ENCODE measurements at places on chromosomes 7 and 10. TPM values are rescaled to one million over a fixed set of nuclear protein-coding genes. Genes with fewer than 3 reads are reported as not detected.

The LRRC4 gene
- total RNA-seq: 2.9 TPM

The CELF2 gene
- 69.4 TPM for total RNA-seq

The SFMBT2 gene
- total RNA-seq: 7.9 TPM

The OR2A42 gene
- total RNA-seq: 0.11 TPM

The VIPR2 gene
- total RNA-seq: 3.8 TPM

The PNPLA8 gene
- total RNA-seq: 25.9 TPM

The C10orf95 gene
- total RNA-seq: not detected

- H3K27me3 ChIP-seq: no peaks in the 10 kb centered on the region
- no peak overlapping the region for H3K4me3 ChIP-seq
- no peak overlapping the region for H3K27ac ChIP-seq
- H3K4me1 ChIP-seq: no peaks in the 10 kb centered on the region
- no peaks in the 10 kb centered on the region for H3K36me3 ChIP-seq
- no peak for DNase-seq
Observed at GRCh38 chr7:159007996-159008389, 136.7 kb downstream of the VIPR2 start.

DNA sequence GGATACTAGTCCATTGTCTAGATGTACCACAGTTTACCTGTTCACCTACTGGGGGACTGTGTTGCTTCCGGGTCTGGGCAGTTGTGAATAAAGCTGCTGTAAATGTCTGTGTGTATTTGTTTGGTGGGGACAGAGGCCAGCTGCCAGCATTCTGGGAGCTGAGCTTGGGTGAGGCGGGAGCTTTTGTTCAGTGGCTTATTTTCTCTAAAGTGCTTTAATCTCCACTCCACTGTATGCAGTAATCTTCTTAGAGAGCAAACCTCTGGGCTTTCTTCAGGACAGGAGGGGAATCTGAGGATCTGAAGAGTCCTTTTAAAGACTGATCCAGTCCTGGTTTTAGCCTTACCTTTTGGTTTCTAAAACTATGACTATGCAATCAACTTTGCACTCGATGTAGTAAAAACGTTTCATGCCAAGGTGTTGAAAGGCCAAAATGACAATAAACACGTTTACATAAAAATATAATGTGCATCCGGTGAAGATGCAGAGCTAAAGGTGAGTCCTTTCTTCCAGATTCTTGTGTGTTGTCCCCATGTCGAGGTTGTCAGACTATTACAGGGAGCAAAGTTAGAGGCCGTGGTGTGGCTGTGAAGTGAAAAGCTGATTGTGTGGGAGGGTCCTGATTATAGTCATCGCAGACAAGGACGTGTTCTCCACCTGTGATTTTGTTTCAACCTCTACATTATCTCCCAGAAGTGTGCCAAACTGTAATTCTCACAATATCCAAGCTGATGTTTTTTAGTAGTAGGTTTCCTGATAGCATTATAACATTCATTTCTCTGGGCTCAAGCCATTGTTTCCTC, 279.8 kb downstream of the CAMK1D start:
- no peak overlapping the region for H3K27ac ChIP-seq
- H3K36me3 ChIP-seq: no peaks in the 10 kb centered on the region
- no peaks in the 10 kb centered on the region for H3K4me1 ChIP-seq
- no peak for DNase-seq

GRCh38 chr10:126669168-126669567, 1.3 kb downstream of the C10orf90 start:
- no peak overlapping the region for H3K27ac ChIP-seq
- DNase-seq: no peak
- no peaks in the 10 kb centered on the region for H3K4me1 ChIP-seq
- no peaks in the 10 kb centered on the region for H3K27me3 ChIP-seq

DNA sequence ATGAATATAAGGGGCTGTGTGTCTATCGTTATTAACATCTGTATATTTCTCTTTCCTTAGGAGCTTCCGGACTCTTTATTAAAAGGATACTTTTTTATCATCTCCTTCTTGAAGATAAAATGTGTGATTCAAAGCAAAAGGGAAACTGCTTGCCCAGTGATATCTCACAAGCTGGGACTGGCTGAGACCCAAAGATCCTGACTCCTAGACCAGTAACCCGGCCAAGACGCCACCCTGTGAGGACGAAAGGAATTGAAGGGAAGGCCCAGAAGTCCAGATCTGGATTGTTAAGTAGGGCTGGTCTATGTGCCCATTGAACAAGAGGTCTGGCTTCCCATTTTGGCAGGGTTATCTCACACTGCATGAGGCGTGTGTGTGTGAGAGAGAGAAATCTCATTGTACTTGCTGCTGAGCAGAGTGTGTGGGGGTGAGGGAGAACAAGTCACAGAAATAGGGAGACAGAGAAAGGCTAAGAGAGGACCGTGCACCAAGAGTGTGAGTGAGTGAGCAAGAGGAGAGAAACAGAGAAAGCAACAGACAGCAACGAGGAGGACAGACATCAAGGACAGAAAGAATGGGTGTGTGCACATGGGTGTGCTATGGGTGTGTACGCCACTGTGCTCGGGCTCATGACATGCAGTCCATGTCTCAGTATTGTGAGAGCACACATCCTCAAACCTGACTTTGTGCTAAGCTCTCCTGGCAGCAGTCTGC, 75.4 kb downstream of the PLXNA4 start:
- no peaks in the 10 kb centered on the region for H3K36me3 ChIP-seq
- DNase-seq: peak; percentile 93
- H3K4me1 ChIP-seq: peaks cover 24% of the 10 kb centered on the region
- H3K27me3 ChIP-seq: no peaks in the 10 kb centered on the region
- no peak overlapping the region for H3K4me3 ChIP-seq

- H3K4me3 ChIP-seq: no peak overlapping the region
- H3K27ac ChIP-seq: no peak overlapping the region
- no peaks in the 10 kb centered on the region for H3K4me1 ChIP-seq
- DNase-seq: no peak
- no peaks in the 10 kb centered on the region for H3K27me3 ChIP-seq
Observed at GRCh38 chr10:125423569-125423968, 259.4 kb downstream of the TEX36 start.

- no peaks in the 10 kb centered on the region for H3K4me1 ChIP-seq
- no peaks in the 10 kb centered on the region for H3K27me3 ChIP-seq
- H3K27ac ChIP-seq: no peak overlapping the region
- H3K36me3 ChIP-seq: no peaks in the 10 kb centered on the region
Observed at GRCh38 chr7:40571796-40572195, 437.0 kb downstream of the SUGCT start.

DNA sequence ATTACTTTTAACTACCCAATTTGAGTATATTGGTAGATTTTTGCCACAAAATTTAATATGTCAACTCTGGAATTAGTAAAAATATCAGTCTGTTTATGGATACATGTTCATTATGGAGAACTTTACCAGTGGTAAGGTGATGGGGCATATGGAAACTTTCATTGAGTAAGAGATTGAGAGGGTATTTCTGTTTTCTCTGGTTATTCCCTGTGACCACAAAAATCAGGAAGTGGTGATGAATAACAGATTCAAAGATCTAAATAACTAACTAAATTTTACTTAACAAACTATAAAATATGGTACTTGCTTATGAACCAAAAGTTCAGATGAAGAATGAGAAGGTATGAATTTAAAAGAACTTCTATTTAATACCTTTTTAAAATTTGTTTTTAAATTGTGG, 22.1 kb upstream of the STEAP4 start:
- H3K27ac ChIP-seq: no peak overlapping the region
- no peaks in the 10 kb centered on the region for H3K27me3 ChIP-seq
- no peaks in the 10 kb centered on the region for H3K36me3 ChIP-seq
- DNase-seq: no peak

GRCh38 chr7:16847381-16847860, 34.4 kb downstream of the AGR3 start:
- H3K4me1 ChIP-seq: no peaks in the 10 kb centered on the region
- no peak for DNase-seq
- H3K27me3 ChIP-seq: no peaks in the 10 kb centered on the region
- H3K36me3 ChIP-seq: no peaks in the 10 kb centered on the region

DNA sequence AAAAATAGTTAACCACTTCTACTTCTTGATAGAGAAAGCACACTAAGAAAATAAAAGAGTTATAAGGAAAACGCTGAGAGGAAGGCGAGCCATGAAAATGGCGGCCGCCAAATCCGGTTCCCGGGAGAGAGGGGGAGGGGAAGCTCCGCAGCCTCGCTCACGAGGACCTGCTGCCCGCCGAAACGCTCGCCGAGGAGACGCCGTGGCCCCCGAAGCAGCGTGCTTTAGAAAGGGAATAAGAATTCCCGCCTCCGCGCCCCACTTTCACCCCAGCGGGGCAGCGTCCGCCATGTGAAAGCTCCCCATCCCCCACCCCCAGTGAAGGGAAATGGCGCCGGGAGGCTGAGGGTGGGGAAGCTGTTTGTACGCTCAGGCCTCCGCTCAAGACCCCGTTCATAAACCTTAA, 505 bp downstream of the HNRNPA2B1 start:
- H3K4me3 ChIP-seq: peak overlapping the region; percentile 98
- H3K27me3 ChIP-seq: no peaks in the 10 kb centered on the region
- no peak for DNase-seq
- peak overlapping the region; percentile 100 for H3K27ac ChIP-seq
- H3K36me3 ChIP-seq: peaks cover 28% of the 10 kb centered on the region

GRCh38 chr7:157458254-157458633, 121.4 kb downstream of the DNAJB6 start:
- no peaks in the 10 kb centered on the region for H3K27me3 ChIP-seq
- H3K36me3 ChIP-seq: no peaks in the 10 kb centered on the region
- no peak overlapping the region for H3K27ac ChIP-seq
- H3K4me1 ChIP-seq: no peaks in the 10 kb centered on the region

- no peaks in the 10 kb centered on the region for H3K27me3 ChIP-seq
- peaks cover 20% of the 10 kb centered on the region for H3K4me1 ChIP-seq
- no peaks in the 10 kb centered on the region for H3K36me3 ChIP-seq
- no peak for DNase-seq
Observed at GRCh38 chr7:80770675-80771081, 132.2 kb downstream of the CD36 start.

DNA sequence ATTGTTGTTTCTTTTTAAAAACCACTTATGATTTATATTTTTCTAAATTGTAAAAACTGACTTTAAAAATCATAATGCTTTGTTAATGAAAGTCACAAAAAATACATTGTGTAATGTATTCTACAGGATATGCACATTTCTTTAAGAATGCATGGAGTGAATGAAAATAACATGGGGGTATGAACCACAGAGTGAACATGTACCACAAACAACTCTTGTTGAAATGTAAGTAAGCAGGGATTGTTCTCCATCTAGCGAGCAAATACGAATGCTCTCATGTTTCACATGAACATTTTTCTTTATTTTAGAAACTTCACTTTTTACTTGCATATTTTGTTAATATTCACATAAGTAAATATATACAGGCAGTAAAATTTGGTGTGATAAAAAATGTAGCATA, 35.6 kb upstream of the LAMB4 start:
- no peak for DNase-seq
- H3K27me3 ChIP-seq: no peaks in the 10 kb centered on the region
- H3K4me3 ChIP-seq: no peak overlapping the region

DNA sequence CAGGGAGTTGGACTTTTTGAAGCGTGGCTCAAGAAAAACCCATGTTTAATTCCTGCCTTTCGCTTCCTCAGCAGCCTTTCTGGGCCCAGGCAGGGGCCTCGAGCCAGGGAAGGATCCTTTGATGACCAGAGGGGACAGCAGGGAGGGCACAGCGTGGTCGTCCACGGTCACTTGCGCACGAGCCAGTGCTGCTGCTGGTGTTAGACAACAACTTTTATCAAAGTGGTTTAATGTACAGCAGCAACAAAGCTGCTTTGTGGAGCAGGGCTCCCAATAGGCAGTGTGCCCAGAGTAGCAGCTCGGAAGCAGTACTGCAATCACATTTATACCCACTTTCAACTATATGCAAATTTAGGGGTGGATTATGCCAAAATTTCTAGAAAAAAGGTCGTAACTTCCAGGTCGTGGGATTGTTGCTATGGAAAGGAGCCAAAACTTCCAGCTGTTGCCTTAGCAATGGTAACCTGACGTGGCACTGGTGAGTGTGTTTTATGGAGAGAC, 6.1 kb downstream of the GIMAP1 start:
- H3K27me3 ChIP-seq: no peaks in the 10 kb centered on the region
- no peak for DNase-seq
- H3K4me1 ChIP-seq: peaks cover 18% of the 10 kb centered on the region

DNA sequence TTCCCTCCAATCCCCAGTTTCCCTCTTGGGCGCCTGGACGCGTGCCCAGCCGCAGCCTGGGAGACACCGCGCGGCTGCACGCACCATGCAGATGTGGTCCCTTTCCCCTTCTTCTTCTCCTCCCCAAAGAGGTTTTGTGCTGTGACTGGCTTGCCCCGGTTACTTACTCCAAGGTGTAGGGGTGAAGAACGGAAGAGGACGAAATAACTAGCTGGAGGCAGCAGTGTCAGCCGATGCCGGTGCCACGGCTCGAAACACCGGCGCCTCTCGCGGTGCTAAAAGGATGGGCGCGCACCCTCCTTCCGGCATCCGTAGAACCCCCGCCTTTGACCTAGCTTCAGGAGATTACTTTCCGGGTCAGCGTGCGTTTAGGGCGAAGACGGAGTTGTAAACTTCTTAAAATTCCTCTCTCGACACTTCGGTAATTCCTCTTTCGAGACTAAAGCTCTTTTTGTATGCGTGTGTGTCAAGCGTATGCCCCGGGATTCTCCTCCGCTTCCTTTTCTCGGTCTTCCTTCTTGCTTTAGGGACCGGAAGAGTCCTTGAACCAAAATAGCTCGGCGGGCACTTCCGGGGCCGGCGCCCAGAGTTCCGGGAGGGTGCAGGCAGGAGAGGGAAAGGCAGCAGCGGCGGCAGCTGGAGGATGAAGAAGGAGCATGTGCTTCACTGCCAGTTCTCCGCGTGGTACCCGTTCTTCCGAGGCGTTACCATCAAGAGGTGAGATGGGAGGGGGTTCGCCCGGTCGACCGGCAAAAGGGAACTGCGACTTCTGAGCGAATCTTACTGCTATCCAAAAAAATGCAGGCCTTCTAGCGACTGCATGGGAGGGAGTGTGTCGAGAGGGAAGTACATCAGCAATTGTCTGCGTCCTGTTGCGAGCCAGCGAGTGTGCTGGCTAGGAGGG, at the start of the genes CDC123 and NUDT5:
Gene CDC123 (plus strand): TSS at position 586 of the 904 bp plus-strand sequence. CDS start 58 bp downstream, at position 644.
Gene NUDT5 (minus strand): TSS at position 289 of the 904 bp plus-strand sequence. CDS start 9,600 bp downstream, outside the sequence.
- peak within 1 kb of the TSS; percentile 92 for H3K27ac ChIP-seq
- H3K36me3 ChIP-seq: peaks cover 11% of the 10 kb centered on the region
- H3K4me3 ChIP-seq: peak within 1 kb of the TSS; percentile 75
- peak; percentile 87 for DNase-seq
- no peaks in the 10 kb centered on the region for H3K4me1 ChIP-seq

- DNase-seq: no peak
- no peaks in the 10 kb centered on the region for H3K27me3 ChIP-seq
- no peak overlapping the region for H3K4me3 ChIP-seq
- no peaks in the 10 kb centered on the region for H3K36me3 ChIP-seq
Observed at GRCh38 chr7:140908361-140908760, 16.4 kb downstream of the BRAF start.

DNA sequence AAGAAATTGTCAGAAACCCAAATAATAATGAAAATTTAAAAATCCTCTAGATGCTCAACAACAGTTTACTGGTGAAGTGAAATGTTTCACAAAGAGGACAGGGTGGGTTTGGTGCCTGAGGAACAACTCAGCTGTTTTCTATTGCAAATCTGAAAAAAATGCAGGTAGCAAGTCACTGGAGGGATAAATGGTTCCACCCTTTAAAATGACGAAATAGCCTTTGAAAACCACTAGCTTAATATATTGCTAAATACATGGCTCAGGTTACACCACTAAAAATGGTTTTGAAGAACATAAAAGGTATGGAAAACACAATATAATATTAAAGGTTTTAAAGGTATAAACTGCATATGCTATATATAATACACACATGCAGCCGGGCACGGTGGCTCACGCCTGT, 69.5 kb downstream of the LMBR1 start:
- no peaks in the 10 kb centered on the region for H3K27me3 ChIP-seq
- DNase-seq: no peak
- peaks cover 16% of the 10 kb centered on the region for H3K36me3 ChIP-seq
